ENCODE measurements at places on chromosomes 1 and 21.

DNA sequence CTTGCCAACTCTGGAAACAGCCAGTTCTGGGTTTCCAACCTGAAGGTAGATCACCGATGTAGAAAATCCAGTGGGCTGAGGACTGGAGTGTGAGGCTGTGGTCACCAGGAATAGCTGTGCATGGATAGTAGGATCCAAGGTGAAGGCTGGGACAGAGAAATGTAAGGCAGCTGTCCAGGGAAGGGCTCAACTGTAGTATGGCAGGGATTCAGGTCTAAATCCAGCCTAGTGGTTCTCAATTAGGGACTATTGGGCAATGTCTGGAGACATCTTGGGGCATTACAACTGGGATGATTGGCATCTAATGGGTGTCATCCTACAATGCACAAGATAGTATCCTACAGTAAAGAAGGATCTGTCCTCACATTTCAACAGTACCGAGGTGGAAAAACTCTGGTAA lies 67.7 kb upstream of the RUNX1 start:
- no peak for DNase-seq

GRCh38 chr1:201608635-201609395 lies 69.9 kb downstream of the NAV1 start:
- no peak for DNase-seq

- no peak for DNase-seq
These were observed 60.1 kb downstream of the EPB41 start for GRCh38 chr1:28974432-28974831.

DNA sequence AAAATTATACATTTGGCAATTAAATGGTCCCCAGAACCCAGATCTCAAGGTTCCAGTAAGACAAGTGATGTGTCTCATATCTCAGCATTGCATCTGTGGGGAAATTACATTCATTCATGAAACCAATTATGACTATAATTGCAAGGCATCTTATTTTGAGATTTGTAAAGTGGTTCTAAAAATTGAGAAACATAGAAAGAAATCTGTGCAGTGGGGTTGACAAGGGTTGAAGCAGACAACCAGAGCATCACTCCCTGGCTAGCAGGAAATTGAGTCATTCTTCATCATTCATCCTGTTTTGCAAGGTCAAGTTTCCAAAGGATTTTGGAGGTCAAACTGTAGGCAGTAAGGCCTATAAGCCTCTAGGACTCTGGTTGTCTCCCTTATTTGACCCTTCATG lies 25.1 kb upstream of the MROH9 start:
- DNase-seq, result no peak

DNA sequence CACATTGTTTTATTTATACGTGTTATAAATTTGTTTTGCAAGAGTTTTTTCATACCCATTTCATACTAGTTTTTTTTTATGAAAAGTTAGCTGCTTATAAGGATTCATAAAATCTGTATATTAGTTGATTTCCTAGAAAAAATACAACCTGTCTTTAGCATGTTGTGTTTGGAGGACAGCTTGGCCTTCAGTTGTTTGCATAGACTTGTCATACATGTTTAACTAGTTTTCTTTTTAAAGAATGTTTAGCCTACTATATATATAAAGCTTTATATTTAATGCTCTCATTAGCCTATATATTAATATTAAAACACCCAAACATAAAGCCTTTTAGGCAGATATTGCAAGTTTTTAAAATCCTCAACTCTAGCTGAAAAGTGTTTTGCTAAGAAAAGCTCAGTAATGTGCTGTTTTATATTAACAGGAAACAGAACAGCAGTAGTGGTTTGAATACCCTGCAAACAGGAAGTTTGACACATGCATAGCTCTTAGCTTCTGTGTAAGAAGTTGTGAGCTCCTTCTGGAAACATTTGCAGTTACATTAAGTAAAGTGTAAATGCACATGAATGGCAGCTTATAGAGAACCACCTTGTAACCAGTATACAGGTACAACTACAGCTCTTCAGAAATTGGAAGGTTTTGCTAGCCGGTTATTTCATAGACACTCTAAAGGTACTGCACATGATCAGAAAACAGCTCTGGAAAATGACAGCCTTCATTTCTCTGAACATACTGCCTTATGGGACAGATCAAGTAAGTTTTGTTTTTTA lies at the start of gene PRKACB:
TSS of gene PRKACB (plus strand) at position 476 of the 770 bp plus-strand sequence. CDS start at position 567, 91 bp downstream.
- no peak for DNase-seq

GRCh38 chr1:97412737-97413136 lies 508.1 kb downstream of the DPYD start:
- no peak for DNase-seq

DNA sequence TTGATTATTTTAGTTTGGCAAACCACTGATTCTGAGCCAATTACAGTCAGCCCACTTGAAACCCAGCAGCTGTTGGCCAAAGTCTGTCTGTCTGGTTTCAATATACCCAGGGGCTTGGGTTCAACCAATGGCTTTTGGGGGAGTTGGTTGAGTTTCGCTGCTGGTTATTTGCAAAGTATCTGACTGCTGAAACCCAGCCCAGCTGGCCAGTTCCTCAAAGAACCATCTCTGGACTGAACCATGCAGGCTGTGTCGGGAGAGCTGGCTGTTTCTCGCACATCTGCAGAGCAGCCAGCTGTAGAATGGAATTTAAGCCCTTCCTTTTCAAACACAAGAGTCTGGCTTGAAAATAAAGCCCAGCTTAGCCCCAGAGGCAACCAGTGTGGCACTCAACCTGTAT lies 66.0 kb upstream of the PAX7 start:
- no peak for DNase-seq

GRCh38 chr1:242427519-242427918 lies 97.0 kb downstream of the PLD5 start:
- DNase-seq, result no peak

- no peak for DNase-seq
These were observed 11.4 kb downstream of the SOX13 start for GRCh38 chr1:204084247-204084772.

- DNase-seq, result no peak
These were observed 85.9 kb downstream of the ADSS2 start for GRCh38 chr1:244365809-244366208.

- DNase-seq, result no peak
These were observed 15.4 kb upstream of the OTUD3 start for GRCh38 chr1:19866758-19867157.

GRCh38 chr1:20632386-20632785 lies 872 bp upstream of the PINK1 start:
- DNase-seq, result no peak

DNA sequence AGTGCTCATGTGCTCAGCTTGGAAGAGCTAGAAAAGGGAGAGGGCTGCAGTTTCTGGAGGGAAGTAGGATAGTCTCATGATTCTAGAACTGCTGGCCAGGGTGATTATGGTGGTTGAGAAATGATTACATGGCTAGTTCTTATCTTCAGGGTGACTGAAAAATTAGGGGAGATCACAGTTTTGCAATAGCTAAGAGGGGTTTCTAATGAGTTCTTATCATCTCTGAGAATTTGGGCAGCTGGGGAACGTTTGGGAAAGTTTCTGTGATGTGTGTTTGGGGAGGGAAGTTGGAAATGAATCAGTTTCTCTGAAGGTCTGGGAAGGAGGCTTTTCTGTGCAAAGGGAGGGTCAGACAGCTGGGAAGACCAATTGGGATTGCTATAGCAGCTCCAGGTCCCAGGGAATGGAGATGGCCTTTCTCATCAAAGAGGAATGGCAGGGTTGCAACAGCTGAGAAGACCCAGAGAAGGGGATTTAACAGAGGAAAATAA lies 7.6 kb upstream of the RHOU start:
- DNase-seq, result no peak

DNA sequence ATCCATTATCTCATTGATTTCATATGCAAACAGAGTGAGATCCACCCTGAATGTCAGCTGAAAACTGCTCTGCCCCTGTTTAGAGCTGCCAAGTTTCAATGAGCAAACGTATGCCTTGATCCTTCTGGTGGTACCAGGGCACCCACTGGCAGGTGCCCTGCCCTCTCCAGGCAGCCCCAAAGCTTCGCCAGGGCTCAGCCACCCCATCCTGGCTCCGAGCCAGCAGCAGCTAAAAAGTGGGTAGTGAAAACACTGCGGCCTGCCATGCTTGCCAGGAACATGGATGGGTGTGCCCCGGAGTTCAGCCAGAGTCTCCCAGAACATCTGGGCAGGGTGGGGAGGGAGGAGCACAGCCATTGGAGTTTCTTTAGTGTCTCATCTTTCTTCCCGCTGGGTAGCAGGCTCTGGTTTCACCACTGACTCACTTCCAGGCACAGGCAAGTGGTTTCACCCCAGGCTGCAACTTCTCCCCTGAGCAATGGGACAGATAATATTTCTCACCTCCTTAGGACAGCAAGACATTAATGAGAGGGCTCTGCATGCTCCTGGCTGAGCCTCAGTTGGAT lies 8.1 kb upstream of the LMX1A start:
- DNase-seq, result no peak

DNA sequence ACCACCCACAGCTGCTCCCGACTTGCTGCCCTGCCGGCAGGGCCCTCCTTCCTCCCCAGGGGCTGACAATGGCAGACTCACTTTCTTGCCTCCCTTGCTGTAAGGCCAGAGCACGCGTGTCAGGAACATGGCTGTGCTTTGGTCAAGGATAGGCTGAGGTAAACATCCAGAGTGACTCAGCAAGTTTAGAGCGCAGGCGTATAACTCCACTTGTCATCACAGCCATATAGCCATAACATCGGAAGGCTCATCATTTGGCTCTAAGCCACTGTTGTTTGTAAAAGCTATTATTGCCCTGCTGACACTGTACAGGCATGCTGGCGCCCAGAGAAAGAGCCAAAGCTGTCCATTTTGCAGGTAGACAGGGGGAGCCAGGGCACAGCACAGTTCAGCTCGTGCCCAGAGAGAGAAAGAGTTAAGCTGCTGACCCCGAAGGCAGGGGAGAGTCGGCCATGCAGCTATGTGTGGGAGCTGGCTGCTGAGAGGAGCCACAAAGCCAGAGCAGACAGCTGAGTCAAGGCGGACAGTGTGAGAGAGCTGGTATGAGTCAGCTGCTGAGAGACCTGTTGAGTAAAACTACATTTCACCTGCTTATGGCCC lies 60.6 kb downstream of the GNG4 start:
- DNase-seq, result peak; percentile 32

GRCh38 chr1:195733826-195734225 lies 874.4 kb downstream of the KCNT2 start:
- no peak for DNase-seq

GRCh38 chr1:247883346-247883745 lies 12.0 kb upstream of the OR2W3 start:
- DNase-seq, result no peak

GRCh38 chr1:87723193-87723592 lies 394.5 kb downstream of the LMO4 start:
- no peak for DNase-seq

- DNase-seq, result no peak
These were observed 16.4 kb upstream of the MTF1 start for GRCh38 chr1:37875833-37876232.

- DNase-seq, result no peak
These were observed 863 bp upstream of the PTPRC start for GRCh38 chr1:198637916-198638437.

DNA sequence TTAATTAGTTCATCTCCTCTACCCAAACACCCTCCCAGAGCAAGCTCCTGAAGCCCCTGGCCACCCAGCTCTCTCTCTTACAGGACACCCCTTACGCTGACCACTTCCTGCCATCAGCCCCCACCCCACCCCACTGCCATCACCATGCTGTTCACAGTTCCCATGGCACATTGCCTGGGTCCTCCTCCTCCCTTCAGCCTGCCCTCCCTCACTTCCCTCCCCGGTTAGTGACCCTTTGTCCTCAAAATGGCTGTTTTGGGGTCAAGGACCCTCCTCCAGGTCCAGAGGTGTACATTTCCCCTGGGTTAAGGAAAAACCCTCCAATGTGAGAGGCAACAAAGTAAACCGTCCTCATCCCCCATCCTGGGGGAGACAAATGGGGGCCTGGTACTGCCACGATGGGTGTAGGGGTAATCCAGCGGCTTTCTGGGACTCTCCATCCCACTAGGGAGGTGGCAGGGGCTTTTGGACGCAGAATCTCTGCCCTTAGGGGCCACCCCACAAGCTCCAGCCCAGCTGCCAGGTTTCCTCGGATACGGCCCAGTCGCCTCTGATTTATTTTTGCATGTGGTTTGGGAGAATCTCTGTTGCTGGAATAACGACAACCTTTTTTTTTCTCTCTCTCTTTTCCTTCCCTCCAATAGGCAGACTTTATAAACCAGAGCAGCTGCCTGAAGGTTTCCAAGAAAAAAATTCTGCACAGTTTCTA lies 8.5 kb downstream of the CAMK2N1 start:
- no peak for DNase-seq

- DNase-seq, result peak; percentile 14
These were observed 3.5 kb downstream of the CRNN start for GRCh38 chr1:152410599-152410998.

GRCh38 chr1:178938959-178939317 lies 68.1 kb upstream of the ANGPTL1 start:
- no peak for DNase-seq

DNA sequence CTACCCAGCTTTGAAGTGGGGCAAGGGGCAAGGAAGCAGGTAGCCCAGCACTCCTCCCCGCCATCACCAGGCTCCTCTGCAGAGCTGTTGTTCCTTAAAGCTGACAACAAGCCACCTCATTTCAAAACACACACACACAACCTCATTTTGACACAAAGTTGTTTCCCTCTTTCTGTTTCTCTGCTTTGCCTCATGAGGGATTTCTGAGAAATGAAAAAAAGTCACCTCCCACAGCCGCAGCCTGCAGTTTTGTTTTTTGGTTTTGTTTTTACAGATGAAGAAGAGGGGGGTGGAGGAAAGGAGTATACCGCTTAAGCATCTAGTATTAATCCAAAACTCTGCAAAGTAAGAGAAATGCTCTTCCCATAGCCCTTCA lies 12.1 kb downstream of the MCL1 start:
- DNase-seq, result no peak

DNA sequence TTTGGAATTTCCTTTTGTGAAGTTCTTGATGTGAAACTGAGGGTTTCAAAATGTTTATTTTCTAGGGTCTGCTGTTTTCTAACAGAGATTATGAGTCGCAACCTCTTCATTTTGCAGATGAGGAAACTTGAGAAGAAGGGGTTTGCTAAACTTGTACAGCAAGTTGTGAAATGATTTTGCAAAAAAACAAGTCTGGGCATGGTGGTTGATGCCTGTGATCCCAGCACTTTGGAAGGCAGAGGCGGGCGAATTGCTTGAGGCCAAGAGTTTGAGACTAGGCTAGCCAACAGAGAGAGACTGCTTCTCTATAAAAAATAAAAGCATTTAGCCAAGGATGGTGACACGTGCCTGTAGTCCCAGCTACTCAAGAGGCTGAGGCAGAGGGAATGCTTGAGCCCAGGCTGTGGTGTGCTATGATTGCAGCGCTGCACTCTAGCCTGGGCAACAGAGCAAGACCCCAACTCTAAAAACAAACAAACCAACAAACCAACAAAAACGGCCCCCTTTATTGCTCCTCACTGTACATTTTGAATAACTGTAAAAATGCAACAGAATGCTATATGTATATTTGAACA lies 9.9 kb downstream of the TRIM67 start:
- DNase-seq, result no peak

- DNase-seq, result no peak
These were observed 674.5 kb downstream of the MATN1 start for GRCh38 chr1:30048905-30049304.

DNA sequence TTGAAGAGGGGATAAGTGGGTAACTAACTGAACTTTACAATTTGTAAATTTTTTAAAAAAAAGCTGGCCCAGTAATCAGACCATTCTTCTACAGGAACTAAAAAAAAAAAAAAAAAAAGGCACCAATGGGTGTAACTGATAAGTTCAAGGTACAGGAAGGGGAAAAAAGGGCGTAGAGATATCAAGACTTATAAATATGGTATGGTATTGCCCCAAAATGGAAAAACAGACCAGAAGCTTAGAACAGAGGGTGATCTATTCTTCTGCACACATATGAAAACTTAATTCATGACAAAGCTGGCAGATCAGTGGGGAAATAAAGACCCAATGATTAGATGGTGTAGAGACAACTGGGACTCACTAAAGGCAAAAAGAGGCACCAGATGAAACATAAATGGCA lies 58.9 kb downstream of the LHX4 start:
- no peak for DNase-seq

Data from kidney epithelial cell (primary cell).